Activated CD4-positive, alpha-beta T cell treated with anti-CD3 and anti-CD28 coated beads, Interleukin-2, amount 50 U/mL, for 1 hour (primary cell): ENCODE measurements at places on chromosomes 4 and X.

GRCh38 chrX:155896512-155896911 is 15.4 kb downstream of the VAMP7 start:
- DNase-seq, result no peak

GRCh38 chr4:98469771-98470170 is 188.6 kb downstream of the TSPAN5 start:
- DNase-seq, result no peak

DNA sequence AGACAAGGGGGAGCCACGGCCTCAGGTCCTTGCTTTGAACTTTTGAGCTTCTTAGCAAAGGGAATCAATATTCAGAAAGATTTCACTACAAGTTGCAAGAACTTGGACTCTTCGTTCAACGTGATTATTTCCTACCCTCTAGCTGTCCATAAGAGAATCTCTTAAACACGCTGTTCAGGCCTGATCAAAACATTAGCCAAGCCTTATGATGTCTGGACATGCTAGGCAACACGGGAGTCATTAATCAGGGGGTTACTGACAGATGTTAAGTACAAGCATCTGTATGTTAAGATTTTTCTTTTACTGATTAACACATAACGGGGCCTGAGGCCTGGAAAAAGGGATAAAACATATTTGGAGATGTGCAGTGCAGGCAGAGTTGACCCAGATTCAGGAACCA is 138.9 kb upstream of the IL1RAPL2 start:
- no peak for DNase-seq

DNA sequence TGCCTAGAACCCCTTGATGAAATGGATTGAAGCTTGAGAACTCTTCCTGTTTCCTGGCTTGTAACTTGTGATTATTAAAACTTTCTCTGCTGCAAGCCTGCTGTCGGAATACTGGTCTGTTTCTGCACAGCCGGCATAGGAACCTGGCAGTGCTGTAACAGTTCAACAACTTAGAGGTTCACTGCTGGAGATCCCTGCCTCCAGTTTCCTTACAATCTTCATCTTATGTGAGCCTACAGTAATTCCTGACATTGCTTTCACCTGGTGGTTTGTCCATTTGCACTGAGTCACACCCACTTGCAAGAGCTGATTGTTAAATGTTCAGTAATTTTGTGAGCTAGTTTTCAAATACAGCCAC is 1.3 kb upstream of the SEPSECS start:
- no peak for DNase-seq

DNA sequence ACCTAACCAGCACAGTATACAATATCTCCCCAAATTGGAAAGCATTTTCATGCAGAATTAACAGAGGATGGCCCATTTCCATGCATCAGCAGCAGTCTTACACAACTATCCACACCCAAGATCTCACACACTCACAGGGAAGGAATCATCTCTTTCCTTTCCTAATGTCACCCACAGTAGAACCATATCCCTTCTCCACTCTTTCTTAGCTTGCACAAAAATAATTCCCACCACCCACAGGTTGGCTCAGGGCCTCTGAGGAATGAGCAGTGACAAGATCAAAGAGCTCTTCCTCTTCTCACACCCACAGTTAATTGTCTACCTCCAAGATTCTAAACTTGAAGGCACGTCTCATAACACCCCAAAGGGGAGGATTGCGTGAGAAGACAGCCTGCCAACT is 217.7 kb upstream of the VEGFC start:
- DNase-seq, result no peak

DNA sequence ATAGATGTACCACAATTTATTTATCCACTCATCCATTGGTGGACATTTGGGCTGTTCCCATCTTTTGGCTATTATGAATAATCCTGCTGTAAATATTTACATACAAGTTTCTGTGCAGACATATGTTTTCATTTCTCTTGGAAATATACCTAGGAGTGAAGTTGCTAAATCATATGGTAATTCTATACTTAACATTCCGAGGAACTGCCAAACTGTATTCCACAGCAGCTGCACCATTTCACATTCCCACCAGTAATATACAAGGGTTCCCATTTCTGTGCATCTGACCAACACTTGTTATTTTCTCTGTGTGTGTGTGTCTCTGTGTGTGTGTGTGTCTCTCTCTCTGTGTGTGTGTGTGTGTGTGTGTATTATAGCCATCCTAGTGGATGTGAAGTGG is 15.4 kb upstream of the DOCK11 start:
- DNase-seq, result no peak

GRCh38 chr4:74578329-74578728 is 133.4 kb downstream of the AREG start:
- DNase-seq, result no peak

DNA sequence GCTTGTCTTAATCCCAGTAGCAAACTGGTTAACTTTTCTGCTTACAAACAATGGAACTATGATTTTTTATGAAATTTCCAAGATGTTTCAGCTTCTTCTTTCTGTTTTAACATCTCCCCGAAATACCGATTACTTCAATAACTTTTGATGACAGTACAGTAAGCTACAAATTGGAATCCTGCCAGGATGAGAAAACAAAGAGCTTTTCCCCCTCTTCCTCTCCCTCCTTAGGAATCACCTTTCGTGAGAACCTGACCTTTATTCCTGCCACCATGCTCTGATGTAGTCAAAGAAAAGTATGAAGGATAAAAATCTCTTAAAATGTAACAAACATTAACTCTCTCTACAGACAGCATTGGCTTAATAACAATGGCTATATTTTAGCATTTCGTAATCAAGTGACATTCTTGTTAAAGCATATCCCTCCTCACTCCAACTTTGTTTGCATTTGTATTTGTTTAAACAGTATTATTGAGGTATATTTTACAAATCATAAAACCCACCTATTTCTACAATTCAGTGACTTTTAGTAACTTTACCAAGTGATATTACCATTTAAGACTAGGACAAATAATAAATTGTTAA is 148.7 kb upstream of the NAP1L5 start:
- DNase-seq, result no peak

DNA sequence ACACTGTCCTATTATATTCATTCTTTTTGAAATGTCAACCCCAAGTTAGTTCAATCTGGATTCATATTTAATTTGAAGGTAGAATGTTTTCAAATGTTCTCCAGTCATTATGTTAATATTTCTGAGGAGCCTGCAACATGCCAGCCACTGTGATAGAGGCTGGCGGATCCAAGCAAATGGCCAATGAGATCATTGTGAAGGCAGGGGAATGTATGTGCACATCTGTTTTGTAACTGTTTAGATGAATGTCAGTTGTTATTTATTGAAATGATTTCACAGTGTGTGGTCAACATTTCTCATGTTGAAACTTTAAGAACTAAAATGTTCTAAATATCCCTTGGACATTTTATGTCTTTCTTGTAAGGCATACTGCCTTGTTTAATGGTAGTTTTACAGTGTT is 1.6 kb downstream of the CXCL1 start:
- no peak for DNase-seq

GRCh38 chr4:119068529-119068962 is 67.1 kb upstream of the MYOZ2 start:
- DNase-seq, result no peak

- DNase-seq, result no peak
Observed at GRCh38 chr4:38164346-38164745, 204.1 kb downstream of the PTTG2 start.

GRCh38 chr4:41346306-41347061 is 89.8 kb downstream of the UCHL1 start:
- no peak for DNase-seq

- no peak for DNase-seq
Observed at GRCh38 chrX:148723551-148723950, 223.1 kb downstream of the AFF2 start.

- no peak for DNase-seq
Observed at GRCh38 chr4:58163156-58163555, 1053.0 kb upstream of the IGFBP7 start.

GRCh38 chrX:128870361-128870760 is 652.9 kb downstream of the SMARCA1 start:
- no peak for DNase-seq

DNA sequence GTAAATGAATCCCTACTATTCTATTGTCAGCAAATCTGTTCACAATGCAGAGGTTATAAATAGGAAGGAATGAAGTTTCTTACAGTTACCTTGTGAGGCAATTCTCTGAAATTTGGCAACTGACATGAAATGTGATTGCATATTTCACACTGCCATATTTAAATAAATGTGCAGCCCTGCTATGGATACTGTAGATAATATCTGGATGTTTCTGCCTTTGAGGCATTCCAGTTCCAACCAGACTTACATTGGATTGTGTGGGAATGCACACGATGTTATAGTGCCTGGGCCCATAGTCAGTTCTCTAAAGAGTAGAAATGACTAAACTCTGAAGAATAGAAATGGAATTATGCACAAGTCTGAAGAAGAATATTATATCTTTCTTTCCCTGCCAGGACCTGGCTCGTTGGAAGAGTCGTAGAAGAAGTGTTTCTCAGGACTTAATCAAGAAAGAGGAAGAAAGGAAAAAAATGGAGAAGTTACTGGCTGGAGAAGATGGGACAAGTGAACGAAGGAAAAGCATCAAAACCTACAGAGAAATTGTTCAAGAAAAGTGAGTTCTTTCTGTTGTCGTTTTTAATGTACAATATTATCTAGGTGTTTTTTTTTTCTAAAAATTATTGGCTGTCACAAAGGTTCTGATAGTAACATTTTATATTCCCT is 102.7 kb downstream of the PHOX2B start:
- DNase-seq, result no peak

DNA sequence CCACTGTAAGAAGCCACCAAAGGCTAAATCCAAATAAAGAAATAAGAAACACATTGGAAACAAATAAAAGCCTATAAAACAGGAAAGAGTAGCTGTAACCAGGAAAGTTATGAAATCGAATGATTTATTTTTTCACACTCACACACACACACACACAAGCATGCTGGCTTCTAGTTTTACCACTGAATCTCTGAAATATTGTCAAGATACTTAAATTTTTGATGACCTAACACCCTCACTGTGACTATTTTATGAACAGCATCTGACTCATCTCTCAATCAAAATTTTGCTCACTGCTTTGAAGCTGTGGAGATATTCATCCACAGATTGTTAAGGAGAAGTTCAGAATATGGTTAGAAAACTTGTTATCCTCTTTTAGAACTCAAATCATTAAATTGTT is 13.9 kb upstream of the GABRB1 start:
- no peak for DNase-seq

DNA sequence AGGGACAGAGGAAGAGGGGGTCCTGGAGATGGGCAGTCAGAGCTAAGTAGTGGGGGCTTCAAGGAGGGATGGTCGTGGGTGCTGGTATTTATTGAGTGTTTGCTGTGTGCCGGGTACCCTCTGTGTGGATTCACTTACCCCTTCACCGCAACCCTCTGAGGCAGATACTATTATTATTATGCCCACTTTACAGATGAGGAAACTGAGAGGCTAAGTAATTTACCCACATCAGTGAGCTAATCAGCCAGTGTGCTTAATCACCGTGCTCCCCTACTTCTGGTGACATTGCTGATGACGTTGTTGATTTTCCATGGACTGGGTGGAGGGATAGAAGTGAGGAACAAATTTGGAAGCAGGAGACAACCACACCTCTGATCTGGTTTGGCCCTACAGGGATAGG is 4.1 kb upstream of the KIAA0232 start:
- no peak for DNase-seq

- DNase-seq, result no peak
Observed at GRCh38 chr4:16909281-16909680, 10.8 kb upstream of the LDB2 start.

GRCh38 chrX:136457303-136457917 is 30.3 kb upstream of the BRS3 start:
- DNase-seq, result no peak

DNA sequence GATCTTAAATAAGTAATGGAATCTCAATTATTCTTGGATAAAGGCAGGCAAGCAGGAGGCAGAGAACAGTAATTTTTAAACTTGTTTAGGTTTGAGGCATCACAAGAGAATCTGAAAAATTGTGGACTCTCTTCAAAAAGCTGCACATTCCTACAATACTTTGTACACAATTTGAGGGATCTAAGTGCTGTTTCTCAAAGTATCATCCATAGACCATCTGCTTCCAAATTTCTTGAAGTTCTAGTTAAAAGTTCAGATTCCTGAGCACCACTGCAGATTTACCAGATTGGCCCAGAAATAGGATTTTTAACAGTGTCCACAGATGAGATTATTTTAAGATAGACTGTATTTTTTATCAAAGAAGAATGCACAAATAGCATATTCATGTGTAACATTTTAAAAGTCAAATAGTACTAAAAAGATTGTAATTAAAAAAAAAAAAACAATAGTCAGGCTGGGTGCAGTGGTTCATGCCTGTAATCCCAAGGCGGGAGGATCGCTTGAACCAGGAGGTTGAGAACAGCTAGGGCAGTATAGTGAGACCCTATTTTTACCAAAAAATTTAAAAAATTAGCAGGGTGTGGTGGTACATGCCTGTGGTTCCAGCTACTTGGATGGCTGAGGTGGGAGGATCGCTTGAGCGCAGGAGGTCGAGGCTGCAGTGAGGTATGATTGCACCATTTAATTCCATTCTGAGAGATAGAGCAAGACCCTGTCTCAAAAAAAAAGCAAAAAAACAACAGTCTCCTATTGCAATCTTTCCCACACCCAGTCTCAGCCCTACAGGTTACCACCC is 14.2 kb upstream of the FNIP2 start:
- no peak for DNase-seq

- no peak for DNase-seq
Observed at GRCh38 chrX:86263526-86263925, 115.3 kb downstream of the DACH2 start.

DNA sequence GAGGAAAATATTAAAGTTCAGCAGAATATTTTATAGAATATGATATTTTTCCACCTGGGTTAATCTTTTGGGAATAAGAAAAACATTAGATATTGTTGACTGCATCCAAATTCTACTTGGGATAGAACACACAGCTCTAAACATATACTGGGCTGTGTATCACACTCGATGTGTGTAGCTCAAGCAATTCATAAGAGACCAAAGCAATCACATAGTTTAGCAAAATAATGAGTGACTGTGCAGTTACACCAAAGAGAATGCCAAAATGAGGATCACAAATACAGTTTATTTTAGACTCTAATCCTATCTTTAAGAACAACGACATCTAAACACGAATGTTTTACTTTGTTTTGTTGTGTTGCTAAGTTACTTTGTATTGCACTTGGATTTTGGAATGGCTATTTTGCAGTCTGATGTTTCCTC is 101.2 kb downstream of the CBR4 start:
- no peak for DNase-seq

DNA sequence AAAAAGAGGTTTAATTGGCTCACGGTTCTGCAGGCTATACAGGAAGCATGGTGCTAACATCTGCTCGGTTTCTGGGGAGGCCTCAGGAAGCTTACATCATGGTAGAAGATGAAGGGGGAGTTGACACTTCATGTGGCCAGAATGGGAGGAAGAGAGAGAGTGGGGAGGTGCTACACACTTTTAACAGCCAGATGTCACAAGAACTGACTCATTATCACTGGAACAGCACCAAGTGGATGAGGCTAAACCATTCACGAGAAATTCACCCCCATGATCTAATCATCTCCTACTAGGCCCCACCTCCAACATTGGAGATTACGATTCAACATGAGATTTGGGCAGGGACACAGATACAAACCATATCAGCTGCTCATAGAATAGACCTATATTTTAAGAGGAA is 255.8 kb downstream of the OPHN1 start:
- DNase-seq, result no peak

- DNase-seq, result no peak
Observed at GRCh38 chr4:9988933-9989332, 32.4 kb downstream of the SLC2A9 start.

- DNase-seq, result no peak
Observed at GRCh38 chrX:103716962-103717361, 6.3 kb downstream of the TMEM31 start.

GRCh38 chr4:118765399-118765798 is 70.5 kb downstream of the SEC24D start:
- DNase-seq, result no peak

GRCh38 chr4:12296366-12296765 is 867.7 kb upstream of the HS3ST1 start:
- no peak for DNase-seq
